ENCODE measurements at places on chromosomes 3 and 15.

DNA sequence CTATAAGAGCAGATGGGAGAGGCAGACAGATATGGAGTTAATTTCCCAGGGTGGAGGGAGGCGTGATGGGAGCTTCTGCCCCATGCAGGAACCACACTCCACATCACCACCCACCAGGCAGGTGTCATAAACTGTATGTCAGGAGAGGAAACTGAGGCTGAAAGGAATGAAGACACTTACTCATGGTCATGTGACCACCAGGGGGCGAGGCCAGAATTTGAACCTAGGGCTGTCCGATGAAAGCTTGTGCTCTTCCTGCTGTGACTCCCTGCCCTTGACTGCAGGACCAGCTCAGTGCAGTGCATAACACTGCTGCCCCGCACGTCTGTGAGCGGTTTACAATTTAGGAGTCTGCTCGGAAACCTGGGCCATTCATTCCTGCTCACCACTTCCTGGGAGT, 28.8 kb downstream of the NUP210 start:
- DNase-seq = no peak

GRCh38 chr3:127670229-127670559, 2.6 kb upstream of the ABTB1 start:
- no peak for DNase-seq

- DNase-seq = no peak
These were observed 319.4 kb upstream of the RASGRP1 start for GRCh38 chr15:38883987-38884386.

DNA sequence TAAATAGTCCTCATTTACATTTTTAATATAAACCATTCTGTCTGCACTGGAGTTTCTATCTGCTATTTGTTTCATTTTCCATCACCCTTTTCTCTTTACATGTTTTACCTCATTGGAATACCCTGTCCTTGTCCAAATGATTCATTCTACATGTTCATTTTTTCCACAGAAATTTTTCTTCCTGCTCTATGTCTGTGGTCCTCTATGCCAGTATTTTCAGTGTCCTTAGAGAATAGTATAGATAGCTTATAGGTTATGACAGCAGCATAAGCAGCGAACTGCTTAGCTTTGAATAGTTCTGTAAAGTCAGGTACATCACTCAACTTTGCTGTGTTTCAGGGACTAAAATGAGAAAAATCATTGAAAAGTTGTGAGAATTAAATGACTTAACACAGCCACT, 742.3 kb upstream of the CBLB start:
- no peak for DNase-seq

GRCh38 chr15:38320866-38321265, 68.2 kb downstream of the SPRED1 start:
- no peak for DNase-seq

GRCh38 chr15:101490922-101491733, 1.6 kb upstream of the PCSK6 start:
- no peak for DNase-seq

GRCh38 chr3:82031596-82031995, 270.2 kb upstream of the GBE1 start:
- no peak for DNase-seq

- no peak for DNase-seq
These were observed 192.2 kb downstream of the MBNL1 start for GRCh38 chr3:152460936-152461335.

GRCh38 chr15:81151389-81151788, 17.3 kb downstream of the CFAP161 start:
- DNase-seq = no peak

GRCh38 chr15:36882487-36883131, 217.7 kb downstream of the MEIS2 start:
- DNase-seq = no peak

DNA sequence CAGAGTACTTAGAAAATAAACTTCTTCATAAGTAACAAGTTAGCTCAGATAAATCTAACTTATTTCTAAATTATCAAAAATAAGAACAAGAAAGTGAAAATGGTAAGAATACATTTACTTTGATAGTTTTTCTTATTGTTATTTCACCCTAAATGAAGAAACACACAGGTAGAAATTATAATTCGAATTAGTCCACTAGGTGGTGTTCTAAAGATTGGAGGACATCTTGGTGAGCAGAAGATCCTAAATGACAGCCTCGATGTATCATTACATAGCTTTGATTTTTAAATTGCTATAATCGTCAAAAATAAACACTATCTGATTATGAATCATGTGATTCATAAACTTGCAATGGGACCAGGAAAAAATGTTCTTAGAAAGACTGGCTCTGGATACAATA, 280.8 kb upstream of the UBE2E2 start:
- DNase-seq = no peak

GRCh38 chr15:96109820-96110219, 220.7 kb upstream of the NR2F2 start:
- DNase-seq = no peak

GRCh38 chr3:123449997-123450604, 1.2 kb upstream of the ADCY5 start:
- DNase-seq = peak; percentile 26

GRCh38 chr3:169323578-169324451, 339.7 kb downstream of the MECOM start:
- no peak for DNase-seq

DNA sequence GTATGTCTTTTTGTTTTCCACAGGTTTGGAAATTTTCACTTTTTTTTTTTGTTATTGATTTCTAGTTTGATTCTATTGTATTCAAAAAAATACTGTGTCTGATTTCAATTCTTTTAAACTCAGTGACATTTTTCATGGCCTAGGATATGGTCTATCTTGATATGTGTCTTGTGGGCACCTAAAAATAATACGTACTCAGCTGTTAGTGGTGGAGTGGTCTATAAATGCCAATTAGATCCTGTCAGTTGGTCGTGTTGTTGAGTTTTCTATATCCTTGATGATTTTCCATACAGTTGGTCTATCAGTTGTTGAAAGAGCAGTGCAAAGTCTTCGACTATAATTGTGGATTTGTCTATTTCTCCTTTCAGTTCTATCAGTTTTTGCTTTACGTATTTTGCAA, 61.7 kb downstream of the LSM3 start:
- DNase-seq = no peak

- no peak for DNase-seq
These were observed 5.5 kb upstream of the VGLL3 start for GRCh38 chr3:86996261-86996955.

- DNase-seq = no peak
These were observed 62.1 kb downstream of the HOMER2 start for GRCh38 chr15:82890338-82890994.

DNA sequence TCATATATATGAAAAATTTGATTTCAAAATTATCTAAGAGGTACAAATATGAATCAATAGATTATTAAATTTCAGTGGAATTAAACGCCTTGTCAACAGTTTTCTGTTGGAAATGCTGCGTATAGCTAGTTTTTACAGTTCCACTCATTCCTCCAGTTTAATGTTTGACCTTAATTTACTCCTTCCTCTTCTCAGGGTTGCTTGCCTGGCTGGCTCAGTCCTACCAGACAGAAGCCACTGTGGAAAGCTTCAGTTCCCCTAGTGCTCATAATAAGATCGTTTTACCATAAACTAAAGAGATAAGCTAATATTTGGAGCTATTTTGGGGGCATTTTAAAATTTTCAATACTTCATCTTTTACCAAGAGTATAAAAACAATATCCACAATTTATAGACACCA, 22.8 kb downstream of the EMC7 start:
- no peak for DNase-seq

DNA sequence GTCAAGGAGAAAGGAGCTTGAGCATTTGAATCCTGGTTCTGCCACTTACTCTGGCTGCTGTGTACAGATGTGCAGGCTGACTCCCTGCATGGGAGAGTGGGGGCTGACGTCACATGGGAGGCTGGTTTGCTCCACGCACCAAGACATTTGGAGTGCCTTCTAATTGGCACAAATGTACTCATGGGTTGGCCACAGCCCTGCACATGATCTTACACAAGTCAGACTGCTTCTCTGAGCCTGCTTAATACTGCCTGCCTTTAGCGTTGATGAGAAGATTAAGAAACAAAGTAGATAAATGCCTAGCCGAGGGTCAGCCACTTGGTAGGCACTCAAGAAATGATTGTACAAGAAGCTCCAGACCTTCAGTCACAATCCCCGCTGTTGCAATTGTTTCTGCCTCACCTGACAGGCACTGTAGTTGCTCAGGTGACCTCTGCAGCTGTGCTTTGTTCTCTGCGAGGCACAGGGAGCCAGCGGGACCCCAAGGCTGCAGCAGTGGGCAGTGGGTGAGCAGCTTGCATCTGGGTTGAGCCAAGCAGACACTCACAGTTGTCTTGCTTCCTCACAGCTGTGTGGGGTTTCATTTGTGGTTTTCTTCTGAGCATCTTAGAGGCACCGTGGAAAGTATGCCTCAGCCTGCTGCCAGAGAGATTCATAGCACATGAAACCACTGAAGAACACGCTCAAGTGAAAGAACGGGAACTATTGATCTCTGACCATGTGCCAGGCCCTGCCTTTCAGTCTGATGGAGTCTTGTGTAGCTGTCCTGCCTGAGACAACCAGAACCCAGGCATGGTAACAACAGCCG, 33.1 kb downstream of the GRK7 start:
- DNase-seq = no peak

DNA sequence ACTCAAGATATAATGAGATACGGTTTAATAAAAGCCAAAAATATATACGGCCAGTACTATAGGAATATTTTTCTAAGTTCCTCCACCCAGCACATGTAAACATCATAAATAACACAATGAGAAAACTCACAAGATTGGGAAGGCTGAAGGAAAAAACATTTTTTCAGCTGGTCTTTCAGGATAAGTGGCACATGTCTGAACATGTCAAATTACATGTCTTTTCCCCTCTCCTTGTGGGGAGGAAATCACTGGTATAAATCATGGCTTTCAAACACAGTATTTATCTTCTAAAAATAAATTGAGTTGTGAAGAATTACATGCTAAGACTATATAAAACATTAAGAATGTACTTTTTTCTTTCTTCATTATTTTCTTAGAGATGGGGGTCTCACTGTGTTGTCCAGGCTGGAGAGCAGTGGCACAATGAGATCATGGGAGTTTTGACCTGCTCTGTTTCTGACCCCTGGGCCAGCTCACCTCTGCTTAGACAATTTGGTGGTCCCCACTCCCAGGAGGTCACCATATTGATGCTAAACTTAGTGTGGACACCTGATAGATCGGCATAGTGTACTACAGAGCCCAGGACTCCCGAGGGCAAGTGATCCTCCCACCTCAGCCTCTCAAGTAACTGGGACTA, 32.8 kb downstream of the ETV5 start:
- DNase-seq = no peak

DNA sequence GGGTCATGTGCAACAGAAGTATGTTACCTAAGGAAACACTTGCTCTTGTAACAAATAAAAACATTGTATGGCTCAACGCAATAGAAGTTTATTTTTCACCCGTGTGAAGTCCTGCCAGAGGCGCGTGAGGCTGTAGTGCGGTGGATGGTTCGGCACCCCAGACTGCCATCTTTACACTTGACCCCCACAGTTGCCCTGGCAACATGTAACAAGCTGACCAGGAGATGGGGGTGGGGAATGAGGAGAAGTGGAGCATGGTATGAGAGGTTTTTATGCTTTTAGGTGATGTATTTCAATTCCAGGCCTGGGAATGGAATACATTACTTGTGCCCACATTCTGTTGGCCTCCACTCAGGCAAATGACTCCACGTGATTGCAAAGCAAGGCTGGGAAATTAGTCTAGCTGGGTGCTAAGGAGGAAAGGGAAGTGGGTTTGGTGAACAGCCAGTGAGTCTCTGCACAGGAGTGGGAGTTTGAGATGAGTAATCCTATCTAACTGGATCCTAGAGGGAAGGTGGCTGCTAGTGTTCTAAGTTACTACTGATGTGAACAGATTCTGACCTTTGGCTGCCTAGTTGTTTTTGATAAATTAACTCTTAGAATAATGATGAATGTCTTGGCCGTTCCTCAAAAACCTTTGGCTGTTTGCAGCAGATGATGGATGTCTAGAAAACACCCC, 33.8 kb upstream of the GREM1 start:
- DNase-seq = no peak

GRCh38 chr15:39124155-39124552, 456.7 kb upstream of the THBS1 start:
- no peak for DNase-seq

- DNase-seq = no peak
These were observed 62.8 kb upstream of the DCLK3 start for GRCh38 chr3:36827133-36827532.

DNA sequence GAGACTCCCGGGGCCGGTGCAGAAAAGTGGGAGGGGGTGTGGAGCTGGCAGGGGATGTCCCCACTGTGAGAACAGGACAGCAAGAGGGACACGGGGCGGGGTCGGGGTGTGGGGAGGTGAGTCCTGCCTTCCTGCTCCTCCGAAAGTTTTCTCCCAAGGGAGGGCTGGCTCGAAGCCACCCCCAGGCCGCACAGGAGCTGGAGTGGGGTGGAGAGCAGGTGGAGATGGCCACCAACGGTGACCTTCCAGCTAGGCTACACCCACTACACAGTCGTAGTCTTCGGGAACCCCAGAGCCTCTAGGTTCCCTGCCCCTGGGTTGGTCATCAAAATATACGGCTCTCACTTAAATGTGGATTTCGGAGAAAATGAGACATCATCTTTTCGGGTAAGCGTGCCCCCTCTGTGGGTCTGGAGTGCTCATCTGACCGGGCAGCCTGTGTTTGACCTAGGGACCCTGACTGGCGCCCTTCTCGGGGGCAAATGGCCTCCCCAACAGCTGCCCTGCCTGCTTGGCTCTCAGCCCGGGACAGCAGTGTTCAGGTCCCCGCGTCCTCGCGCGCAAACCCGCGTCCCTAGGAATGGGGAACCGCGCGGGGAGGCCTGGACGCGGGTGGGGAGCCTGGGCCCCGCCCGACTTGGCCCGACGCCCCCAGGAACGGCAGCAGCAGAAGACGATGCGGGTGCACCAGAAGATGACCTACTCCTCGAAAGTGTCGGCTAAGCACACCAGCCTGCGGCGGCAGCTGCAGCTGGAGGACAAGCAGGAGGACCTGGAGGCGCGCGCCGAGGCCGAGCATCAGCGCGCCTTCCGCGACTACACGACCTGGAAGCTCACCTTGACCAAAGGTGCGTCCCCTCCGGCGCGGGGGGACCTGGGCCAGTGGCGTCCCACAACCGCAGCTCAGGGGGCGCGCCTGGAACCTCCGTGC, 21.2 kb downstream of the CFAP100 start:
- DNase-seq = no peak

DNA sequence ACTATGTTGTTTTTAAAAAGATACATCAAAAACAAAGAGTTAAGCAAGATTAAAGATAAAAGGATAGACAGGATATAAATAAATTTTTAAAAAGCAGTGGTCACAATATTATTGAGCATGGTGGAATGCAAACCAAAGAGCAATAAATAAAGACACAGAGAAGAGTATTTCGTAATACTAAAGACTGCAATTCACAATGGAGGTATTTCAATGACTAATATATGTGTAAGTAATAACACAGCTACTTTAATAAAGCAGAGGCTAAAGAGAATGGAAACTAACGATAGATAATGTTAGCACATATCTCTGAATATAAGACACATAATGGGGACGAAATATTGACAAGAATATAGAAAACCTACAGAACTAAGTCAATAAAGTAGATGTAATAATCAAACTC, 219.6 kb downstream of the WDR72 start:
- DNase-seq = no peak

- peak; percentile 72 for DNase-seq
These were observed at the start of the genes MRPL46 and MRPS11 for GRCh38 chr15:88467073-88467934. Gene MRPL46, minus strand, starts transcription at chr15:88467388. Its CDS starts 11 bp downstream, at chr15:88467377. Gene MRPS11, plus strand, starts transcription at chr15:88467708. Its CDS starts 10 bp downstream, at chr15:88467718.

Data from progenitor cell of endocrine pancreas (in vitro differentiated cells).